Glutamatergic neuron (in vitro differentiated cells): ENCODE measurements at places on chromosomes 5 and 9. TPM values are rescaled to one million over a fixed set of nuclear protein-coding genes. Genes with fewer than 3 reads are reported as not detected.

FKTN gene
- 20.9 TPM for total RNA-seq

PCDHGB3 gene
- total RNA-seq, result 6.2 TPM

PCDHB9 gene
- 12.2 TPM for total RNA-seq

GRCh38 chr5:125336401-125336800 lies 590.0 kb upstream of the ZNF608 start:
- peaks cover 22% of the 10 kb centered on the region for H3K4me1 ChIP-seq
- no peak for DNase-seq
- no peaks in the 10 kb centered on the region for H3K36me3 ChIP-seq
- no peak overlapping the region for H3K4me3 ChIP-seq
- no peak overlapping the region for H3K27ac ChIP-seq

DNA sequence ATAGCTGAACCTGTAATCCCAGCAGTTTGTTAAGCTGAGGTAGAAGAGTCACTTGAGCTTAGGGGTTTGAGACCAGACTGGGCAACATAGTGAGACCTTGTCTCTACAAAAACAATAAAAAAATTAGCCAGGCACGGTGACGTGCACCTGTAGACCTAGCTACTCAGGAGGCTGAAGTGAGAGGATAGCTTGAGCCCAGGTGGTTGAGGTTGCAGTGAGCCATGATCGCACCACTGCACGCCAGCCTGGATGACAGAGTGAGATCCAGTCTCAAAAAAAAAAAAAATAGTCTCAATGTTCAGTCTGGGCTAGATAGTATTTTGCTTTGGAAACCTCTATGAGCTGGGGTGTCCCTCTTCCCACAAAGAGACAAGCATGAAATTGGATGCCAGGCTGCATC lies 51.9 kb upstream of the IQGAP2 start:
- no peak overlapping the region for H3K27ac ChIP-seq
- no peaks in the 10 kb centered on the region for H3K4me1 ChIP-seq
- H3K4me3 ChIP-seq, result no peak overlapping the region
- H3K27me3 ChIP-seq, result peaks cover 2% of the 10 kb centered on the region

GRCh38 chr5:172860520-172861443 lies 26.7 kb downstream of the ERGIC1 start:
- peaks cover 11% of the 10 kb centered on the region for H3K4me1 ChIP-seq
- no peaks in the 10 kb centered on the region for H3K36me3 ChIP-seq
- H3K4me3 ChIP-seq, result no peak overlapping the region

DNA sequence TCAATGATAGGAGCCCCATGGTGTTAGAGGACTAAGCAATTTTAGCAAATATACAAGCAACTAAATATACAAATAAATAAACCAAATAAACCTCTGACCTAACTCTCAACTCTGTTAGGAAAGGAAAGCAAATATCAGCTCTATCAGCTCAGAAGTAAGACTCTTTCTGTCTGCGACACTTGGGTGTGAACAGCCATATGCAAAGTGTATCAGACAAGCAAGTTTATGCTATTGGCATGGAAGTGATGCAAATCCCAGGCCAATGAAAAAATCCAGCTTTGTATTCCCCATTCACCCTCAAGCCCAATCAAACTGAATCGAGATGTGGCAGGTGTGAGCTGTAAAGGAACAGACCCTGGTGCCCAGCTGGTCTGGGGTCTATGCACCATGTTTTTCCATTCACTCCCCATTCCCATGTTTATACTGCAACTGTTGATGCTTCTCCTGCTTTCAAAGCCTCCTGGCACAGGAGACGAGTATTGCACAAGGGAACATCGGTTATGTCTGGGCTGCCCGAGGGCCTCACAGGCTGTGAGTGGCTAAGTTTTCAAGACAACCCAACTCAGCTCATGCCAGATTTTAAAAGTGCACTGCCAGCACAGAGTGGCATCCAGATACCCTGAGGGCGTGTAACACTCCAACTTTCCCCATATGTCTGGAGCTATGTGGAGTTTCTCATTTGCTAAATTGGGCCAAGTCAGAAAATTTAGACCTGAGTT lies 73.1 kb downstream of the FEM1C start:
- H3K27ac ChIP-seq, result no peak overlapping the region
- H3K4me1 ChIP-seq, result peaks cover 7% of the 10 kb centered on the region
- H3K27me3 ChIP-seq, result no peaks in the 10 kb centered on the region
- no peak for DNase-seq
- H3K4me3 ChIP-seq, result no peak overlapping the region

- peaks cover 20% of the 10 kb centered on the region for H3K36me3 ChIP-seq
- no peak for DNase-seq
- no peak overlapping the region for H3K27ac ChIP-seq
- H3K4me3 ChIP-seq, result no peak overlapping the region
- peaks cover 9% of the 10 kb centered on the region for H3K27me3 ChIP-seq
- peaks cover 9% of the 10 kb centered on the region for H3K4me1 ChIP-seq
Measured at GRCh38 chr5:766666-767431, 17.7 kb downstream of the ZDHHC11B start.

GRCh38 chr5:1030801-1031271 lies 22.2 kb downstream of the NKD2 start:
- no peak for DNase-seq
- peaks cover 9% of the 10 kb centered on the region for H3K36me3 ChIP-seq
- no peak overlapping the region for H3K4me3 ChIP-seq
- peaks cover 8% of the 10 kb centered on the region for H3K4me1 ChIP-seq
- H3K27me3 ChIP-seq, result peaks cover 10% of the 10 kb centered on the region

- peaks cover 4% of the 10 kb centered on the region for H3K4me1 ChIP-seq
- no peaks in the 10 kb centered on the region for H3K27me3 ChIP-seq
- no peak overlapping the region for H3K4me3 ChIP-seq
- DNase-seq, result no peak
- H3K36me3 ChIP-seq, result peaks cover 5% of the 10 kb centered on the region
- no peak overlapping the region for H3K27ac ChIP-seq
Measured at GRCh38 chr5:5124231-5124630, 15.9 kb upstream of the ADAMTS16 start.
